ENCODE measurements at places on chromosomes 2 and 18.

- DNase-seq = no peak
Observed at GRCh38 chr18:79871026-79871390, 73.3 kb downstream of the KCNG2 start.

DNA sequence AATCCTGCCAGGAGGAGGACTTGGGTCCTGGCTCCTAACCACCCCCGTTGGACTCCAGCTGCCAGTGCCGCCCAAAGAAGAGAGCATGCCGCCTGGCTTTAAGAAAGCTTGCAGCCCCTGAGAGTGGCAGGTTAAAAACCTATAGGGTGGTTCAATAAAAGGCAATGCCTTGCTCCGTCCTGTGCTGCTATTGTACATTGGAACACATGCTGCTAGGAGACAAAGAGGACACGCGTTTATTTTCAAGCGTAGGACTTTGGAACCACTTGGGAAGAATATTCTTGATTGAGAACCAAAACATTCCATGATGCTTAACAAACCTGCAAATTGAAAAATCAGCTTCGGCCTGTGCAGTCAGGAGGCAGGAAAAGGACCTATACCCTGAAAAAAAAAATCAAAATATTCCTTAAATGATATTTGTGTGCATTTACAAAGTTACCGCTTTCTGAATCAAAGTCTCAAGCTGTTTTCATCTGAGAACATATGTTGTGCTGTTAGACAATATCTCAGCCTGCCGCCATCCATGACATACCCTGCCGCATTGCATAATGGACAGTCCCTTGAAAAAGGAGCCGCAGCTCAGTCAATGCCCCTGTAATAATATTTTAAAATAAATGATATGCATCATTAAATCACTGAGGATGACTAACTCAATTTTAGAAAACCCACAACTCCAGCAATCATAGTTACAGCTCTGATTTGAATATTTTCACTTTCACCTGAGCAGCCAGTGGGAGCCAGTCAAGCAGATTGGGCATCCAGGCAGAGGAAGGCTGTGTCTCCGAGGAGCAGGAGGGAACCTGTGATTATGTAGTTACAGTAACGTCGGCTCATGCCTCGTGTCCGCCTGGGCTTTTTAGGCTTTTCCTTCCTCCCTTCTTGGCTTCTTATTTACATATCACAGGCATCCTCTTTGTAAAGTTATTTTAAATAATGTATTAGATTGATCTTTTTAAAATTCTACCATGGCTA lies 805.6 kb upstream of the FANCL start:
- DNase-seq = no peak

DNA sequence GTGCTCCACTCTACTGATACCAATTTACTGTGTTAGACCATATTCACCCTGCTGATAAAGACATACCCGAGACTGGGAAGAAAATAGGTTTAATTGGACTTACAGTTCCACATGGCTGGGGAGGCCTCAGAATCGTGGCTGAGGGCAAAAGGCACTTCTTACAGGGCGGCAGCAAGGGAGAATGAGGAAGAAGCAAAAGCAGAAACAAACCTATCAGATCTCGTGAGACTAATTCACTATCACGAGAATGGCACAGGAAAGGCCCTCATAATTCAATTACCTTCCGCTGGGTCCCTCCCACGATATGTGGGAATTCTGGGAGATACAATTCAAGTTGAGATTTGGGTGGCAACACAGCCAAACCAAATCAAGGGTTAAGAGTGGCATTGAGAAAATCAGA lies 65.2 kb downstream of the LDLRAD4 start:
- no peak for DNase-seq

GRCh38 chr2:70690846-70691245 lies 77.2 kb downstream of the ADD2 start:
- DNase-seq = no peak

- peak; percentile 77 for DNase-seq
Observed at GRCh38 chr2:216017365-216017764, 4.0 kb upstream of the MREG start.

DNA sequence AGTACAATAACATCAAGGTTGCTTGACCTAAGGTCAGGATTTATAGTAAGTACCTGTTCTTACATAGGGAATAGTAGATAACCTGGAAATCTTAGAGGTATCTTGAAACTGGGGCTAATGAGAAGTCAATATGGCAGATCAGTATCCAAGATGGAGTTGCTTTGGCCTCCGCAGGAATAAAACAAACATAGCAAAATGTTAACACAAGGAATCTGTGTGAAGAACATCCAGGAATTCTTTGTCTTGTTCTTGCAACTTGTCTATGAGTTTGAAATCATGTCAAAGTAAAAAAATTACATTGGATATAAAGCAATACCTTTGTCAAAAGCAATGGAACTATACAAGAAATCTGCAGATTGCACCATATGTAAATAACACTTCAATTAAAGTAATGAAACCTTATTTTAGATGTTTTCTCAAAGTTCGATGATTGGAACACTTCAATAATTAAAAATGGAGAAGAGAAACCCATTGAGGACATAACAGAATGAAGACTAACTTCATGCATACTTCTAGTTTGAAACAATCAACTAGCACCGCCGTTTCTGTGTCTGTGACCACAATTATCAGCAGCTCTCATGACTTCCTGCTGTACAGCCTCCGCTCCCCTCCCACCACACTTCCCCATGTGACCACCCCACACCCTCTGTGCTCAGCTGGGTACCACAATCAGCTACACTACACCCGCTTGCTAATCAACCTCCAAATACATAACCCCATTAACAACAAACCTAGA lies 27.6 kb downstream of the C2orf76 start:
- DNase-seq = no peak

- peak; percentile 90 for DNase-seq
Observed at GRCh38 chr18:48548011-48548771, 9.4 kb downstream of the CTIF start.

DNA sequence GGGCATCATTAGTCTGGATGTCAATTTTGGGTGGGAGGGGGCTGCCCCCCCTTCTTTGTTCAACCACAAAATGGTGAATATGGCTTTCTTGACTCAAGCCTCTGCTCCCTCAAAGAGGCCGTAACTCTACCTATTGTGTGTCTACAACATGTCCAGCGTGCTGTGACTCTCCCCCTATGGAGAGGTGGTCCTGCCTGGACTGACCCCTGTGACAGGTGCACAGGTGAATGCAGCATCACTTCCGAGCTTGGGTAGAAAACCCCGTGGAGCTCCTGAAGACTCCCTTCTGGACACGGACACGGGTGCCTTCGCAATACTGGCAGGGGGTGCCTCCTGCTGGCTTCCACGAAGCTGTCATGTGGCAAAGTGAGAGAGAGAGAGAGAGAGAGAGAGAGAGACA lies 397.8 kb downstream of the GALR1 start:
- DNase-seq = no peak

DNA sequence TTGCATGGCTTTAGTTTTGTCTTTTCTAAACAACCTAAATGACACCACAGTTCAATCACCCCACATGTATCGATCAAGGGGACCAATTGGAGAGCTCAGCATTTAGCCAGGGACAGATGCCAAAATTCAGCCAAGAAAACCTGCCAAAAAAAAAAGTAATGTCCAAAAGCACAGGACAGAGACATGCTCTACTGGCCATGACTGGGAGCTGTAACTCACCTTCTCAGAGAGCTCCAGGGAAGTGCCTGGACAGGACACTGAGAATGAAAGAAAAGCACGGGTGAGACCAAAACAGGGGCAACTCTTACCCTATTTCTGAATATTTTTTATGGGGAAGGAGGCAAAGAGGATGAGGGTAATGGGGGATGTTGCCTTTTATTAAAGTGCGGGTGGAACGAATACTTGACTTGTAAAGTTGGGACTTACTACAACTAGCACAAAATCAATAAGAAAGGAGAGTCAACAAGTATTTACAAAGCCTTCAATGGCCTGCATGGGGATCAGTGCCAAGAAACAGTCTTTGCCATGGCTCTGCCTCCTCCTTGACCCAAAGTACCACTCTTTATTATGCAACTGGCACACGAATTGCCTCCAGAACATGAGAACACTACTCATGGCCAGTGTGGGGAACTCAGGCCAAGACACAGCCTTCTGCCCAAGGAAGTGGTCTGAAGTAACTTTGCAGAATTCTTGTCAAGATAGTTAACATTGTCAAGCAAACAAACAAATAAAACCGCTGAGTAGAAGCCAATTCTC lies 72.9 kb upstream of the HK2 start:
- DNase-seq = no peak

Measured in kidney tubule cell (primary cell).